ENCODE measurements at places on chromosomes 1 and 21. TPM values are rescaled to one million over a fixed set of nuclear protein-coding genes. Genes with fewer than 3 reads are reported as not detected.

KCNK1 gene
- polyA plus RNA-seq = 1.7 TPM

CYP4A11 gene
- polyA plus RNA-seq = not detected

DMBX1 gene
- not detected for polyA plus RNA-seq

HTR6 gene
- not detected for polyA plus RNA-seq
